ENCODE measurements at places on chromosomes 6 and 20. TPM values are rescaled to one million over a fixed set of nuclear protein-coding genes. Genes with fewer than 3 reads are reported as not detected.

The BPIFB2 gene
- not detected for total RNA-seq

The PNPLA1 gene
- total RNA-seq: 0.49 TPM

The GRM1 gene
- not detected for total RNA-seq

The RRBP1 gene
- 252 TPM for total RNA-seq

The C6orf163 gene
- total RNA-seq: 0.18 TPM

Measured in cardiac atrium fibroblast (primary cell).